ENCODE measurements at places on chromosomes 1 and 21.

DNA sequence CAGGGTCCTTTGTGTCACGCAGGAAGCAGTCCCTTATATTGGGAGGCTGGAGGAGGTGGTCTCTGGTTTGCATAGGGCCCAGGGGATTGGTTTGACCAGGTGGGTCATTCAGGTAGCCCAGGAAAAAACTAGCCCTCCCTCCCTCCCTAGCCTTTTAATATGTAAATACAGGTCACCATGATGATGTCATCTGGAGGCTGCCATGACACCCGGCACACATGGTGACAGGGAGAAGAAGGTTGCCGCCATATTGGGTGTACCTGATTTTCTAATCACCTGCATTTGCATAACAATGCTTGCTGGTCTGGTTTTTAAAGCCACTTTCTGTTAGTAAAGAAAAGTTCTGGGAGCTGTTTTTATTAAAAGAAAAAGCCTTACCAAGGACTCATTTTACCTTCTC is 791.0 kb upstream of the ADGRL4 start:
- no peak for DNase-seq

GRCh38 chr21:36965720-36966065 is 776 bp downstream of the HLCS start:
- no peak for DNase-seq

DNA sequence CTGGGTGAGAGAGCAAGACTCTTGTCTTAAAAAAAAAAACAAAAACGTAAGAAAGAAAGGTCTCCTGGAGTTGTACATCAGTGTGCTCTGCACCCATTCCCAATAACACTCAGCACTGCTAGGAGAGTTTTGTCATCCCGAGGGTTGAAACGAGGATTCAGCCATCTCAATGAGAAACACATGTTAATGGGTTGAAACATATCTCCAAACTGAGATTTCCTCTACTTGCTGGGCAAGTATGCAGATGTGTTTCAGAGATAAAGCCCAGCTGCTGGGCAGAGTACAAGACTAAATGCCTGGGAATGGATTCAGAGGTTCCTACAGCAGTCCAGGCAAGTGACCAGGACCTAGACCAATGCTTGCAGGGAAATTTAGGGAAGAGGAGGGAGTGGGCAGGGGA is 2.6 kb upstream of the MFN2 start:
- no peak for DNase-seq

GRCh38 chr1:172661107-172661506 is 2.2 kb downstream of the FASLG start:
- DNase-seq, result no peak

- peak; percentile 88 for DNase-seq
Observed at GRCh38 chr1:154497026-154497806, 4.8 kb upstream of the TDRD10 start.

- peak; percentile 39 for DNase-seq
Observed at GRCh38 chr1:175479521-175480342, 263.7 kb downstream of the TNR start.

- DNase-seq, result no peak
Observed at GRCh38 chr1:235409042-235409820, 42.0 kb downstream of the TBCE start.

GRCh38 chr1:32390904-32391870 is 3.1 kb downstream of the BSDC1 start:
- DNase-seq, result no peak

DNA sequence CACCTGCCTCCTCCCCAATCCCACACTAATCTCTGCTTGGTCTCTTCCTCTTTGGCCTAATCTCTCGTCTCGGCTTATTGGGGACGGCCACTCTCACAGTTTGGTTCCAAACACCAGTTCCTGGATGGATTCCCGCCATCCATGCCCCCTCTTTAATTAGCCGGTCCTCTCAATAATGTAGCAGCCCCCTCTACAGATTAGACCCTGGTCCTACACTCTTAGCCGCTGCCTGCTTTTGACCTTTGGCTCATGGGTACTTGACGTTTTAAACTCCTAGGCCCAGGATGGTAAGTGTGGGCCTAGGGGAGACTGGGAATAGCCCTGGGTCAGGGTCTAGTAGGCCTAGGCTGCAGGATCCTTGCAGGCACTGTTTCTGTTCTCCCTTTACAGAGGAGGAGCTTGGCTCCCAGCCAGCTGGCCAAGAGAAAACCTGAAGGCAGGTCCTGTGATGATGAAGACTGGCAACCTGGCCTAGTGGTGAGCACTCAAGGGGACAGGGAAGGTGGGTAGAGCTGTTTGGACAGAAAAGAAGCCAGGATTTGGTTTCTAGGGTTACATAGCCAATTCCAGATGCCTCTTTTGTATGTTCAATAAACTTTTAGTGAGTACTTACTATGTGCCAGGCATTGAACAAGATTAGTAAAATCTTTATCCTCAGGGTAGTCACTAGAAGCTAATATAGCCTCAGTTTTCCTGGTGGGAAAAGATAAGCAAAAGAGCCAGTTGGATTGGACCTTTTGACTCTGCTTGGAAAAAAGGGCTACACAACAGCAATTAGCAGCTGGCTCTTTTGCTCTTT is 758 bp downstream of the RAD54L start:
- peak; percentile 19 for DNase-seq

- no peak for DNase-seq
Observed at GRCh38 chr1:12543740-12544154, 74.3 kb downstream of the DHRS3 start.

- no peak for DNase-seq
Observed at GRCh38 chr1:101101360-101101759, 75.8 kb upstream of the DPH5 start.

DNA sequence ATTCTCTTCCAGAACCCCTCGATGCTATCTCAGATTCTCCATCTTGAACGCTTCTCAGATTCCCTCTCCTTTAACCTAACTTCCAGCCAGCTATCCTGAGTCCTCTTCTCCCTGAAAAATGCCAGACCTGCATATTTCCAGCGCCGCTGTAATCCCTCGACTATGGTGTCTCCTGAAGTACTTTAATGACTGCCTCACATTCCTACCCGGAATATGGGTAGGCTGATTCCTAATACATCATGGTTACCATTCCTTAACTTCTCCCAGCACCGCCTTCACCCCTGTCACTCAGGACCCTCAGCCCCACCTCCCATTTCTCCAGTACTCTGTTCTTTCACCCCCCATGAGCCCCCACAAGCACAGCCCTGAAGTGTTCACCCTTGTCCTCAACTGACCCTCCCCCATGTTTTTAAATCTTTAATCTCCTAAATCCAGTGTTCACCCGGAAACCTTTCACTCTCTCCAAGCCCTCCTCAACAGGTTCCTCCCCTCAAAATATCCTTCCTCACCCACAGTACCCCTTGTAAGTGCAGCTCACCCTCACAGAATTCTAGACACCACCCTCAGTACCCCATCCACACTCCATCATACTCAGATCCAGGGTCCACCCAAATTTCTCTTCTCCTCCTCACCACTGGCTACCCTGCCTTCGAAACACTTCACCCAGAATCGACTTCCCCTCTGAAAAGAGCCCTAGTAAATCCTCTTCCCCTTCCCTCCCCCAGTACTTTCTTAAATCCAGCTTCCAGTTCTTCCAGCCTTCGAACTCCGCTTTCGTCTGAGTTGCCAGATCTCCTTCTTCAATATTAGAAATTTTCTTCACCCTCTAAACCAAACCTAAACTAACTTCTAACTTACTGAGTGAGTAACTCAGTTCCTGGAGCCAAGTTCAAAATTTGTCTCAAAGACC is 922 bp downstream of the CPT2 start:
- DNase-seq, result no peak

DNA sequence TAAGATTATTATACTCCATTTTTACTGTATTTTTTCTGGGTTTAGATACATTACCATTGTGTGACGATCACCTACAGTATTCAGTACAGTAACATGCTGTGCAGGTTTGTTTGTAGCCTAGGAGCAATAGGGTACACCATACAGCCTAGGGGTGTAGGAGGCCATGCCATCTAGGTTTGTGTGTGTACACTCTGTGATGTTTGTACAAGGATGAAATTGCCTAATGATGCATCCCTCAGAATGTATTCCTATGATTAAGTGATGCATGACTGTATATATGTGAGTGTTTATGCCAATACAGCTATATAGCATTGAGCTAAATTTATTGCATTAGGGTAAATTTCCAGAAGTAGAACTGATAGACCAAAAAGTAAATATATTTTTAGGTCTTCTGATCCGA is 23.3 kb downstream of the TUFT1 start:
- no peak for DNase-seq

Data from Jurkat, Clone E6-1 (cell line).